OCI-LY7 (cell line): ENCODE measurements at places on chromosomes 12 and 14. TPM values are rescaled to one million over a fixed set of nuclear protein-coding genes. Genes with fewer than 3 reads are reported as not detected.

DNA sequence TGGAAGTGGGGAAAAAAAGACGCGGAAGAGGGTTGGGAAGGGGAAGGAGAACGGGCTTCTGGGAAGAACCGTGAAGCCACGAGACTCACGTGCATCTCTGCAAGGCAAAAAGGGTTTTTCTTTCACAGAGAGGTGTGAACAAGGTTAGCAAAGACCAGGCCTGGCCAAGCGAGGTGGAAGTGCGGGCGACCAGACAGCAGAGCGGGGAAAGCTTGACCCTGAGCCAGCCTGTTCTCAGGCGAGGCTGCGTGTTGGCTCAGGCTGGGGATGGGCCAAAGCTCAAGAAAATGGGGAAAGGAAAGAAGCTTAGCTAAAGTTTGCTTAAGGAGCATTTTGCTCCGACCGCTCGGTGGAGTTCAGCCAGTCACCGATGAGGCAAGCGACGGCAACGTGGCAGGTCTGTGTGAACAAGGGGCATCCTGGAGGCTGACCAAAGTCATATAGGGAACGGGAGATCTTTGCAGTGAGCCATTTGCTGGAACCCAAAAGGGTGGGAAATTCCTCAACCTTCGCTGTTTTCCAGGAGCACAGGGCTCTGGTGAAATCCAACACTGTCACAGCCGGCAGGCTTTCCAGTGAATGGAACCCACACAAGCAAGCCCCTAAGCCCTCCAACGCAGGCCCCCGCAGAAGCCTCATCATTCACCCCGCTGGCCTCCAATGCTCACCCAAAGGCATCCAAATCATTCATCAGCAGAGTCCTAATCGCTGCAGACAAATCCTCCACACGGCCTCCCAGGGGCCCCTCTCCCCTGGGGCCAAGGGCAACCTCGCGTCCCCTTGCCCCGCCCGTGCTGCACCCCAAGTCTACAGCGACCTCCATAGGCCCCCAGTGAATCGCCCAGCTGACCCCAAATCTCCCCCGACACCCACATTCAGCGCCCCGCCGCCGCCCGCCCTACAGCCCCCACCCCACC, 754 bp downstream of the ZNF605 start:
- DNase-seq, result peak; percentile 5

The GYS2 gene
- not detected in 2 replicates for total RNA-seq

DNA sequence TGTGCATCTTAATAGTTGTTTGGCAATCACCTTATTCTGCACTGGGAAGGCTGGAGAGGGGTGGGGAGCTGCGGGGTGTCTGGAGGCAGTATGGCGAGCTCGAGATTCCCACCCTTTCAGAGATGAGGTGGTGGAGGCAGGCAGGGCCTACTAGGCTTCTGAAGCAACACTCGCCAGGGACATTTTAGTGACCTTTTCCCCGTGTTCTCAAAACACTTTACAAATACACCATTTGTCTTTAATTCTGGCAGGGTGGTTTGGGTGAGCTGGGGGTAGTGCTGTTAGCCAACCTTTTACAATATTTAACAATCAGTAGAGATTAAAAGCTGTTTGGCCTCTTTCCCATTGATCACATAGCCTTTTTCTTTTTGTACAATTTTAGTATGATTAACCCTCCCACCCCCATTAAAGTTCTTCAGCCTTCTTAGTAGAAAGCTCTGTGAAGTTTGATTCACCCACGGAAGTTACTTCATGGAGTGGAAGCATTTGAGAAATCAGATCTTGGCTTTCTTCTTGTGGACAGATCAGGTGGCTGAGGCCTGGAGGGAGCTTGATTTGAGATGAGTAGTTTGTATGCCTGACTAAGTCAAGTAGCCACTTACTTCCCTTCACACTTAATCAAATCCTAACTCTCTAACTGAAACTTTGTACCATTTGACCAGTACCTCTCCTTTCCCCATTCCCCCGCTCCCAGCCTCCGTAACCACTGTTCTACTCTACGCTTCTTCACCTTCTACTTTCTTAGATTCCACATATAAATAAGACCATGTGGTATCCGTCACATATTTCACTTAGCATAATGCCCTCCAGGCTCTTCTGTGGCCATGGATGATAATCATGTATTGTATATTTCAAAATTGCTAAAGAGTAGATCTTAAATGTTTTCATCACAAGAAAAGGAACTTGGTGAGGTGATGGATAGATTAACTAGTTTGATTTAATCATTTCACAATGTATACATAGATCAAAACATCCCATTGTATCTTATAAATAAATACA, 41.0 kb downstream of the TRAF3 start:
- DNase-seq, result no peak

GRCh38 chr12:81296556-81297305, 218.9 kb downstream of the ACSS3 start:
- no peak for DNase-seq

GRCh38 chr12:14950982-14951746, 10.2 kb downstream of the ARHGDIB start:
- no peak for DNase-seq

The TMEM132D gene
- not detected in 2 replicates for total RNA-seq

The NPFF gene
- total RNA-seq, result not detected in 2 replicates

DNA sequence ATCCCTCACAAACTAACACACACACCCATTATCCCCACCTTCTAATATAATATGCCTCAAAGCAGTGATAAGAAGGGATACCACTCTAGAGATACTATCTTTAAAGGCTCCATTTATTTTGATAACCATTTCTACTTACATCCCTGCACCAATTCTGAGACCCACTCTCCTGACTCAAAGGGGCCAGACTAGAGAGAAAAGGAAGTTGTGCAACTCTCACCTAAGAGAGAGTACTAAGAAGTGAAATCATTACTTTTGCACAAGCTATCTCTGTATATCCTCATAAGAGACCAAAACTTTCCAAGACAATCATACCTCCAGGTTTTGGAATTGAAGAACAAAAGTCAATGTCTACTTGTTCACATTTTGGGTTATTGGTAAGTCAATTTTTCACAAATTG, 45.4 kb upstream of the USP15 start:
- no peak for DNase-seq

GRCh38 chr14:92552066-92552465, 38.5 kb downstream of the RIN3 start:
- DNase-seq, result no peak

The KRT82 gene
- total RNA-seq, result not detected in 2 replicates

DNA sequence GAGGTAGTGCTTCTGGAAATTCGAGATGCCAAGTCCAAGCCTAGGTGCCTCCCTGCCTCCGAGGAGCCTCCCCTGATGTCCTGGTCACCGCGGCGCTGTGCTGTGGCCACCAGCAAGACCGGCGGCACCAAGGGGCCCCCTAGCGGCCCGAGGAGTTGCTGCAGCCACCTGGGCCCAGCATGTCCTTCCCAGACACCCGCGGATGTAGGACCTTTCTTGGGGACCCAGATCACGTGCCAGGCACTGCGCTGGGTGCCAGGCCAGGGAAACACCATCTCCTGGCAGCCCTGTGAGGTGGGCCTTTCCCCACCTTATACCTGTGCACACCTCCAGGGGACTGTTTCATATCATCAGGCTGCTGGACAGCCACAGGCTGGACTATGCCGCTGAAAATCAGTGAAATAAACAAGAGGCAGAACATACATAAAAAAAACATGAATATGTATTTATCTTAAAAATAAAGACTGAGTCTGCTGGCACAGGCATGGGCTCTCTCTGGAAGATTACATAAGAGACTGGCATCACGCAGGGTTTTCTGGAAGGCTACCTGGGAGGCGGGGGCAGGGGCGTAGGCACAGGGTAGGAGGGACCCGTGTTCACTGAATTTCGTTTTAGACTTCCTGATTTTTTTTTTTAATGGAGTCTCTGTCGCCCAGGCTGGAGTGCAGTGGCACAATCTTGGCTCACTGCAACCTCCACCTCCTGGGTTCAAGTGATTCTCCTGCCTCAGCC, 15.9 kb upstream of the HHIPL1 start:
- peak; percentile 66 for DNase-seq

The OR6C76 gene
- total RNA-seq, result not detected in 2 replicates

The TAS2R30 gene
- 6.0 and 6.5 TPM in 2 replicates for total RNA-seq

- DNase-seq, result no peak
Observed at GRCh38 chr12:1611803-1612572, 17.0 kb upstream of the WNT5B start.

The OTX2 gene
- not detected in 2 replicates for total RNA-seq

The ASPG gene
- not detected in 2 replicates for total RNA-seq

The PRMT5 gene
- 124 and 135 TPM in 2 replicates for total RNA-seq

- no peak for DNase-seq
Observed at GRCh38 chr14:24935796-24936195, 114.2 kb downstream of the STXBP6 start.

DNA sequence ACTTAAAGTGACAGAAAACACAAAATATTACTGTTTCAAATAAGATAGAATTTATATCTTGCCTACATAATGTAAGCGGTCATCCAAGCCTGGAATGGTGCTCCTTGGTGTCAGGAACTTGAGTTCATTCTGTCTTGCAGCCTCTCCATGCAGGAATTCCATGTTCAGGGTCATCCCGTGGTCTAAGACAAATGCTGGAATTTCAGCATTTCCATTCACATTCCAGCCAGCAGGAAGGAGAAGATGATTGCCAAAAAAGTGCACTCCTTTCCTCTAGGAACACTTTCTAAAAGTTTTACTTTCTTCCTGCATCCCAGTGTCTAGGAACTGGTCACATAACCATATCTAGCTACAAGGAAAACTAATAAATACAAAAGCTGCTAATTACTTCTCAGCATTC, 106.3 kb downstream of the PTPRO start:
- DNase-seq, result no peak

DNA sequence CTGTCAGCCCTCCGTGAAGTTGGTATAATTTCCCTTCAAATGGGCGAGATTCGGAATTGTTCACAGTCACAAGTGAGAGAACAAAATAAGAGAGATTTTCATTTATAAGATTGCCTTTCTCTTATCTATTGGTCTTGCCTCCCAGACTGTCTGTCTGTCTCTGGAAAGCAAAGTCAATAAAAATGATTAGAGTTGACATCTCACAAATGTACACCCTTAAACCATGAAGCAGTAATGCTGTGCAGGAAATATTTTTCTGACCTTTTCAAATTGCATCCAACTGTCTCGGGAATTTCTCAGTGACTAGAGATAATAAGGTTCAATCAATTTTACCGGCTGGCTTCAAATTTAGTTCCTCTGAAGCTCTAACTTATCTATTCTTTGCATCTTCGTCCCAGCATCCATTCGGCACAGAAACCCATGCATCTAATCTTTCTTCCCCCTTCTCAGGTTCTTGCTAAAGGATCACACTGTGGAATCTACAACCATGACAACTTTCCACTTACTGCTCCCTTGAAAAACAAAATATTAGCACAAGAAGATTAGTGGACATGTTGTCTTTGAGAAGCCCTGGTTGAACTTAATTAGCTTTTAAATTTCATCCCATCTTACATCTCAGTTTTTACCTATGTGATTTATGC, 93.1 kb downstream of the RMST start:
- DNase-seq, result no peak

- no peak for DNase-seq
Observed at GRCh38 chr12:13162904-13163303, 33.6 kb upstream of the EMP1 start.

The ULK1 gene
- total RNA-seq, result 15.5 and 15.6 TPM in 2 replicates

GRCh38 chr12:123573870-123574269, 10.5 kb upstream of the TMED2 start:
- no peak for DNase-seq

The TESPA1 gene
- total RNA-seq, result 21.9 and 24.1 TPM in 2 replicates

GRCh38 chr14:24071144-24071697, at the start of gene CPNE6:
Gene CPNE6, plus strand, starts transcription at chr14:24071562. Its CDS starts 1,375 bp downstream, at chr14:24072937.
- DNase-seq, result no peak

DNA sequence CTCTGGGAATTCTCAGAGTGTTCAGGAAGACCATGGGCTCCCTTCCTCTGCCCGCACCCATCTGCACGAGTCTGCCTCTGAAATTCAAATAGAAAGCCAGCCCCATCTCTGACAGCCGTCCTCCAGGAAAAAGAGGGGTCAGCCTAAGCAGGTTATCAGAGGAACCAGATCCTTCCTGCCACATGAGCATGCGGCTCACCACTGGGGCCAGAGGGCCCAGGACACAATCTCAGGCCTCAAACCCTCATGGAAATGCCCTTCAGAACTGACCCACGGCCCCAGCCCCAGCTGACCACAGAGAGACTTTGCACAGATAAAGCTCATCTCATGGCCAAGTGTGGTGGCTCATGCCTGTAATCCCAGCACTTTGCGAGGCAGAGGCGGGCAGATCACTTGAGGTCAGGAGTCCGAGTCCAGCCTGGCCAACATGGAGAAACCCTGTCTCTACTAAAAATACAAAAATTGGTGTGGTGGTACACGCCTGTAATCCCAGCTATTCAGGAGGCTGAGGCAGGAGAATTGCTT, 23.2 kb downstream of the PXN start:
- DNase-seq, result no peak

The DAZAP2 gene
- total RNA-seq, result 131 and 153 TPM in 2 replicates

GRCh38 chr12:119178544-119179334, at the start of gene HSPB8:
Gene HSPB8, plus strand, starts transcription at chr12:119178931. Its CDS starts 382 bp downstream, at chr12:119179313.
- no peak for DNase-seq

GRCh38 chr14:68596701-68597100, 196.2 kb downstream of the ZFP36L1 start:
- DNase-seq, result no peak

DNA sequence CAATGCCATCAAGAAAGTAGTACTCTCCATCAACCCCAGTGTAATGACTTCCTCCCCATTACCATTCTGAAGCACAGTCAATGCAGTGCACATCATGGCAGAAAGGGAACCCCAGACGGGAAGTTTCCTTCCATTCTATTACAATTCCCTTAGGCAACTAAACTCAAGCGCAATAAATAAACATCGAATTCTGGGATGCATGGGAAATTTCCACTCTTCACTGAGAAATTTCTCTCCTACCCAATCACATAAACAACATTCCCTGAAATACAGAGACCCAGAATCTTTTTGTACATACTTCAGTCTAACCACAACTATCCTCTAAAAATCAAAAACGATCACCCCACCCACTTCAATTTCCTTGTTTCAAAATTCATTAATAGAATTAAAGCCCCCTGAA, 20.0 kb downstream of the SARNP start:
- DNase-seq, result no peak

DNA sequence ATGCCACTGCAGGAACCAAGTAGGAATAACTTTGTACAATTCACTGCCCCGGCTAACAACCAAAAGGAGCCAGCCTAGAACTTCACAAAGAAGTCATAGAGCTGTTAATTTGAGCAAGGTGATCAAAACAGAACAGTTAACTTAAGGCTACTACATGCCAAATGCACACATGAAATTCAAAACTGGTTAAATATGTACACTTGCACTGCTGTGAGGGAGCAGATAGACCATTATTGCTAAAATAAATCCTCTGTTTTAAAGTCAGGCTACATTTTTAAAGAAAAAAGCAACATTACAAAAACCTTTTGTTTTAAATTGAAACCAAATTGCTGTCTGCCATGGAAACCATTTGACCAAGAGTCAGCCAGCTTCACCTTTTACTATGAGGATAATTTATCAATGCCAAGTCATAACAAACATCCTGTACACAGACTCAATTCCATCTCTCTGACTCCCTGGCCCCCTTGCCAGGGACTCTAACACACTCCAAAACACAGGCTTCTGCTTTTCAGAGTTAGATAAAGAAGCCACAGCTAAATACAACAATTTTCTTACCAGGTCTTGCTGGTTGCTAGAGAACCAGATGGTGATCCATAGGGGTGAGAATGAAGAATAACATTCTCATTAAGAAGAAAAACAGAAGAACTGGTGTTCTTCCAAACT, 84.0 kb downstream of the LRP6 start:
- DNase-seq, result no peak

- no peak for DNase-seq
Observed at GRCh38 chr14:79369359-79370332, 841.7 kb downstream of the DIO2 start.
